Activated naive CD4-positive, alpha-beta T cell treated with anti-CD3 and anti-CD28 coated beads, Interleukin-2, amount 50 U/mL, for 72 hours (primary cell): ENCODE measurements at places on chromosomes 5 and 9. TPM values are rescaled to one million over a fixed set of nuclear protein-coding genes. Genes with fewer than 3 reads are reported as not detected.

- DNase-seq = no peak
Observed at GRCh38 chr5:132417889-132418485, 48.5 kb downstream of the SLC22A5 start.

DNA sequence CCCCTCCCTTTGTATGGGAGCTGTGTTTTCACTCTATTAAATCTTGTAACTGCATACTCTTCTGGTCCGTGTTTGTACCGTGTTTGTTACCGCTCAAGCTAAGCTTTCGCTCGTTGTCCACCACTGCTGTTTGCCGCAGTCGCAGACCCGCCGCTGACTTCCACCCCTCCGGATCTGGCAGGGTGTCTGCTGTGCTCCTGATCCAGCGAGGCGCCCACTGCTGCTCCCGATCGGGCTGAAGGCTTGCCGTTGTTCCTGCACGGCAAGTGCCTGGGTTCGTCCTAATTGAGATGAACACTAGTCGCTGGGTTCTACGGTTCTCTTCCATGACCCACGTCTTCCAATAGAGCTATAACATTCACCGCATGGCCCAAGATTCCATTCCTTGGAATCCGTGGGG lies 6.6 kb upstream of the GNE start:
- DNase-seq = no peak

GRCh38 chr9:104142799-104143549 lies 48.9 kb downstream of the SMC2 start:
- DNase-seq = no peak

- no peak for DNase-seq
Observed at GRCh38 chr9:131610231-131610761, 65.0 kb downstream of the PRRT1B start.

GRCh38 chr9:78685471-78685870 lies 388.5 kb downstream of the PSAT1 start:
- DNase-seq = no peak

GRCh38 chr9:93902051-93902779 lies 52.9 kb downstream of the BARX1 start:
- DNase-seq = no peak

- no peak for DNase-seq
Observed at GRCh38 chr5:150070821-150071220, 15.5 kb downstream of the CSF1R start.

DNA sequence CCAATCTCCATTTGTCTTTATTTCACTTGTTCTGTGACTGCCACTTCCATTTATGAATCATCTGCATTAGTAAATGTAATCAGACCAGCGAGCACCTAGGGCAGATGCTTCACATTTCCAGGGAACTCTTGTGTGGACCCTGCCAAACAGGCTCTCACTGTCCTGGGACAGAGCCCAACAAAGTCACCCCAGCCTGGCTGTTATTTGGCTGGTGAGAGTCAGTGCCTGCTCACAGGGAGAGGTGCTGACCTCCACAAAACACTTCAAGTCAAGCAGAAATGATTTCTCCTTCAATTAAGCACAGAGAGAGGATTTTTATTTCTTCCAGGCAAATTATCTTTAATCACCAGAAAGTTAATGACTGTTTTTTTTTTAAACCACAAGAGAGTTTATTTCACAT lies 568.0 kb downstream of the MTRR start:
- no peak for DNase-seq

DNA sequence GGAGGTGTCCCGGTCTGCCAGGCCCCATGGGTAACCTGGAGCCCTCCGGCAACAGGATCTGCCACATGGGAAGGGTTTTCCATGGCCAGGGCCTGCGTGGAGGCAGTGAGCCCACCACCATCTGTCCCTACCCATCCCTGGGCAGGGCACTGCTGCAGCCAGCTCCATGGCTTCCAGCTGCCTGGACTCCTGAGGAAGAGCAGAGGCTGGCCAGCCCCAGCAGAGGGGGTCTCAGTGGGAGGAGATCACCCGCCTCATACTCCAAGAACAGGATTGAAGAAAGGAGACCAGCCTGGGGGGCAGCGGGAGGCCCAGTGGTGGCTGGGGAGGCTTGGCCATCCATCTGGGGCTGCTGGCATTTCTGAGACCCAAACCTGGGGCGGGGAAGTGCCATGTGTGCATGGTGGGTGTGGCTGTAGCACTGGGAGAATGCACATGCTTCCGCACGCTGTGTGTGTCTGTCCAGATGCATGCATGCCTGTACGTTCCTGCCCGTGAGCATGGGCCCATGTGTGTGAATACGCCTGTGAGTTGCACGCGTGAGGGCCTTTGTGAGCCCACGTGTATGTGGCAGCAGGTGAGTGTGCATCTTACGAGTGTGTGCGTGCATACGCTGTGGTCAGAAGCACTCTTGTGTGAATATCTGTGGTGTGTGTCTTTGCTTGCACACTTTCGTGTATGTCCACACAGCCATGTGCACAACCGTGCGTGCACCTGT lies 78.5 kb downstream of the LMX1B start:
- DNase-seq = no peak

- DNase-seq = no peak
Observed at GRCh38 chr9:128753627-128754026, 18.1 kb downstream of the ZER1 start.

DNA sequence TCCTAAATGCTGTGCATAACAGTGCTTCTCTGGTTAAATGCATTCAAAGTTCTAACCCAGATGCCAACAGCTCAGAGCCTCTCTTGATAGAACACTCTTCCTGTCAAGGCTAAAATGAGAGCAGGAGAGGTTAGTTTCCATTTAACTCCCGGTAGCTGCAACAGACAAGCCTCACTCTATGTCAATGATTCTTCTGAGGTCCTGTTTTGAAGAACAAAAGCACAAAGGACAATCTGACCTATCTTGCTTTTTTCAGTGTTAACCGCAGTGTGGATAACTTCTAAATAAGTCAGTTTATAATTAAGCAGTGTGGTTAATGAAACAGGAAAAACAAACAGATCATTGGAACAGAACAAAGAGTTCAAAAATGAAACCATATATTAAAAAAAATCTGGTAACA lies 80.7 kb downstream of the ANKRD55 start:
- DNase-seq = no peak

- no peak for DNase-seq
Observed at GRCh38 chr5:98975682-98976407, 47.0 kb upstream of the CHD1 start.

- DNase-seq = no peak
Observed at GRCh38 chr9:107600060-107600573, 110.5 kb upstream of the KLF4 start.

- no peak for DNase-seq
Observed at GRCh38 chr5:136011414-136012001, 17.3 kb upstream of the TGFBI start.

DNA sequence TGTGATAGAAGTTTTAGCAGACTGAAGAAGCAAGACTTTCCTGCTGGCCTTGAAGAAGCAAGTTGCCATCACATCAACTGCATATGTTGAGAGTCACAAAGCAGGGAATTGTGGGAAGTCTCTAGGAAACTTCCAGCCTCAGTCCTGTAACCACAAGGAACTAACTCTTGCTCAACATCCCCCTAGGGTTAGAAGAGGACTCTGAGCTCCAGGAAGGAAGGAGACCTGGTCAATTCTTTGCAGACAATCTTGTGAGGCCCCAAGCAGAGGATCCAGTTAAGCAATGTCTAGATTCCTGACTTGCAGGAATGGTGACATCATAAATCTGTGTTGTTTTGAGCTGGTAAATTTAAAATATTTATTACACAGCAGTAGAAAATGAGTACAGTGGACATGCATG lies 18.6 kb upstream of the ZNF366 start:
- DNase-seq = no peak

DNA sequence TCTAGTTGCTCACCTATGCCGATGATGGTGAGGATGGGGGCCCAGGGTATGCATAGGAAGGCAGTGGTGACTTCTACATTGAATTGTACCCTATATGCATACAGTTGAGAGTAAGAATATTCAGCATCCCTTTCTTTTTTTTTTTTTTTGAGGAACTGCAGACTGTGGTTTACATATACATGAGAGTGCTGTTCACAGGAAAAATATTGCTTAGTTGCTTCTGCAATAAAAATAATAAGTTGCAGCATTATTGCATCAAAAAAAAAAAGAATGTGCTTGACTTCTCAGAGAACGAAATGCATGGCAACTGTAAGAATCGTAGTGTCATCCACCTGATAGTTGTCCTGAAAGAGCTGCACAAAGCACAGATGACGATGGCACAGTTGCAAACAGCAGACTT lies 52.8 kb downstream of the PTCD2 start:
- DNase-seq = no peak

- no peak for DNase-seq
Observed at GRCh38 chr9:131733541-131734061, 6.3 kb downstream of the RAPGEF1 start.

DNA sequence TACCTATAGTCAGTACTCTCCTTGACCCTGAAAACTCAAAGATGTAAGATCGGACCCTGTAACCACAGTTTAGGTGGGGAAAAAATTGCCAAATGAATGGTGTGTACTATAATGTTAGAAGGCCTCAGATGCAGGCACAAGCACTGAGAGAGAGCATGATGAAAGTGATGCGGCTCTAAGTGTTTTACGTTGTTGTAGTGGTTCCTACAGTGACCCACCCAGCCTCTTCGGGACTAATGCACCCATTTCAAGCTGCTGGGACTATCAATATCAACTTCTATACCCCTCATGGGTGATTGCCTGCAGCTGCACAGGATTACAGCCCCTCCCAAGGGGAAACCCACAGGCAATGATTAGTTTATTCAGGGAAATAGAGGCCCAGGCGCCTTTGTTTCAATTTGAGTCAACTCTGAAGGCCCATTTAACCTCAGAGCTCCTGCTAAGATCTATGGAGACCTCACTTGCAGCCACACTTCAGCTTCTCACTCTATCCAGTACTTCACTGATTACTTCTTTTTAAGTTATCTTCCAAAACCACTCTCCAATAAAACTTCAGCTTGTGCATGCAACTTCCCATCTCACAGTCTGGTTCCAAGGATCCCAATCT lies 340.7 kb downstream of the NR2F1-AS1 start:
- no peak for DNase-seq

GRCh38 chr9:16337322-16338029 lies 533.0 kb downstream of the BNC2 start:
- DNase-seq = no peak

DNA sequence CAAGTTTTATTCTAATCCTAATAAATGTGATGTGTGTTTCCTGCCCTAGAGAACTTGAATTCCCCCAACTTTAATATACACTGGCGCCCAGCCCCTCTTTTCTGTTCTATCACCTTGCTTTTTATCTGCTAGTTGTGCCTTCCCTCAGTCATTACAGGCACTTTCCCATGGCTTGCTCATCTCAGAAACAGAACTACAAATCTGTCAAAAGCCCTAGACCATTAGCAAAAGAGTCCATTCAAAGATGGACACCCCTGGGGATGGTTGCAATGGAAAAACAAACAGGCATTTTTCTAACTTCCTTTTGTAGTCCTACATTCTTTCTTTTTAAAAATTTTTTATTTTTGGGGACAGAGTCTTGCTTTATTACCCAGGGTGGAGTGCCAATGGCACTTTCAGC lies 48.2 kb downstream of the FRMD3 start:
- no peak for DNase-seq

GRCh38 chr9:83935276-83935935 lies 14.2 kb upstream of the KIF27 start:
- no peak for DNase-seq

DNA sequence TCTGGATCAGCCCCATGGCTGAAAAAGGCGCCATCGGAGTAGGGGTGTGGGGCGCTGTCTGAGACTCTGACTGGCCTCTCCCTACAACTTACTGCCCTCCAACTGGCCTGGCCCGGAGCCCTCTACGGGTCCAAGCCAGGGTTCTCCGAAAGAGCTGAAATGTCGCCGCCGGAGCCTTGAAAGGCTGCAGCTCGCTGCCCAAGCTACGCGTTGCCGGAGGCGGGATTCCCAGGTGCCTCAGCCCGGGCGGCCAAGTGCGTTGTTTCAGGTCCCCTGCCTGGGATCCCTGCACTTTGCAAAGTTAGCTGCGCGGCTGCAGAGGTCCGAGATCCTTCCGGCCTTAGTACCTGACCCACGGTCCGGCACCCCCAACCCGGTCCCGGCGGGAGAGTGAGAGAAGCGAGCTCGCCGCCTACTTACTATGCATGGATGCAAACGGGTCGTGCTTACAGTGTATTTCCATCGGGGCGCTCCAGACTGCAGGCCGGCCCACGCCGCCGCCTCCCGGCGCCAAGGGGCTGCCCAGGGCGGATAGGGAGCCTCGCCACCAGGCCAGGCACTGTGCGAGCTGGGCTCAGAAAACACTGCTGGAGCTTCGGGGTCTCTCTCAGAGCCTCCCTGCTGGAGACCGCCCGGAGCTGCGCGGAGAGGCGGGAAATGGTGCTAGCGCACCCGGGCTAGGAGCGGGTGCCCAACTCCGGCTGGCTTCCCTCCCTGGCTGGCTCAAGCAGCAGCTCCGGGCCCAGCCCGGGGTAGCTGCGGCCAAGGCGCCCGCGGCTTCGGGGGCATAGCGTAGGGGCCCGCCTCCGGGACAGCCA lies 7.7 kb downstream of the PAX5 start:
- no peak for DNase-seq

GRCh38 chr9:133575186-133576030 lies 33.8 kb downstream of the FAM163B start:
- no peak for DNase-seq

Gene CCDC192
- not detected for total RNA-seq

Gene ARHGEF28
- total RNA-seq = 0.05 TPM

Gene ROR2
- not detected for total RNA-seq

Gene SLF1
- total RNA-seq = 16.2 TPM

Gene SLC23A1
- total RNA-seq = 0.25 TPM

Gene GNA14
- 0.59 TPM for total RNA-seq

Gene SPINK6
- total RNA-seq = not detected

Gene CDHR2
- 0.54 TPM for total RNA-seq

Gene TIFAB
- not detected for total RNA-seq

Gene PCDHB8
- not detected for total RNA-seq

Gene TPD52L3
- total RNA-seq = not detected

Gene ZDHHC12
- total RNA-seq = 59.9 TPM

Gene LHX3
- 0.11 TPM for total RNA-seq

Gene ROPN1L
- 0.18 TPM for total RNA-seq

Gene SPINK13
- total RNA-seq = not detected

Gene OR2V1
- not detected for total RNA-seq

Gene PRXL2C
- 5.6 TPM for total RNA-seq

Gene ZFP37
- 1.7 TPM for total RNA-seq

Gene GRXCR2
- total RNA-seq = not detected

Gene TRUB2
- total RNA-seq = 35.9 TPM

Gene CKMT2
- total RNA-seq = not detected

Gene FOXD4
- total RNA-seq = not detected
